ENCODE measurements at places on chromosomes 5 and 9.
A peak's percentile ranks its signal among the peaks of the same experiment; 100 is the strongest.

DNA sequence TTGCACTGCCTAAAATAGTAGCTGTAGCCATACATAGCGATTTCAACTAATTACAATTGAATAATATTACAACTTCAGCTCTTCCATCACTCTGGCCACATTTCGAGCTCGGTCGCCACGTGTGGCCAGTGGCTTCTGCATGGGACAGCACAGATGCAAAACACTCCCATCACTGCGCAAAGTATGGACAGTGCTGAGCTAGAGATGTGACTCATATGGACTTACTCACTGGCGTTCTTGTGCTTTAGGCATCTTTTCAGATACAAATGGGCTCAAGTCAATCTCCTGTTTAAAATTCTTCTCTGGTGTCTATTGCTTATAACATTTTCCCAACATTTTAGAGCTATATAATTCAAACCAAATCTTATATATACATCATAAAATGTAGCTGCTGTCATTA lies 222.7 kb downstream of the ELAVL2 start:
- DNase-seq = no peak

DNA sequence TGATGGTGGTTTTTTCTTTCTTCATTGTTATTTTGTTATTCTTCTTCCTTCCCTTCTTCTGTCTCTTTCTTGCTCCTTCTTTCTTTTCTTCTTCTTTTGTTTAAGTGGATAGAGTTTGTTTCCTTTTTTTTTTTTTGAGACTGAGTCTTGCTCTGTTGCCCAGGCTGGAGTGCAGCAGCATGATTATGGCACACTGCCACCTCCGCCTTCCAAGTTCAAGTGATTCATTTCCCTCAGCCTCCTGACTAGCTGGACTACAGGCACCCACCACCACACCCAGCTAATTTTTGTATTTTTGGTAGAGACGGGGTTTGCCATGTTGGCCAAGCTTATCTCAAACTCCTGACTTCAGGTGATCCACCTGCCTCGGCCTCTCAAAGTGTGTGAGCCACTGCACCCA lies 40.3 kb downstream of the JAK2 start:
- DNase-seq = no peak

- DNase-seq = no peak
These were observed 139.4 kb downstream of the GNAQ start for GRCh38 chr9:77892171-77892570.

DNA sequence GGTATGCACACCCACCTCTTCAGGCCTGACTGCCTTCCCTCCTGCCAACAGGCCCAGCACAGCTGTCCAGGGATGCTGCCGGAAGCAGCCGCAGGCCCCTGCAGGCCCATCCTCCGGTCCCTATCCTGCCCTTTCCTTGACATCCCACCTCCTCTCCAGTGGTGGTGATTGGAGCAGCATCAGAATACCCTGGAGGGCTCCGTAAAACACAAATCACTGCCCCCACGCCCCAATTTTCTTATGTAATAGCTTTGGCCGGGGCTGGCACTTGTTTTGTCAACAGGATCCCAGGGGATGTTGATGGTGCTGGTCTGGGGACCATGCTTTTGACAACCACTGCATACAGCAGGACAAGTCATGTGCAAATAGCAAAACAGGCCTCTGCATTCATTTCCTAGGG lies 274.5 kb downstream of the GADD45G start:
- DNase-seq = no peak

- DNase-seq = no peak
These were observed 694 bp upstream of the PLAA start for GRCh38 chr9:26947736-26948135.

DNA sequence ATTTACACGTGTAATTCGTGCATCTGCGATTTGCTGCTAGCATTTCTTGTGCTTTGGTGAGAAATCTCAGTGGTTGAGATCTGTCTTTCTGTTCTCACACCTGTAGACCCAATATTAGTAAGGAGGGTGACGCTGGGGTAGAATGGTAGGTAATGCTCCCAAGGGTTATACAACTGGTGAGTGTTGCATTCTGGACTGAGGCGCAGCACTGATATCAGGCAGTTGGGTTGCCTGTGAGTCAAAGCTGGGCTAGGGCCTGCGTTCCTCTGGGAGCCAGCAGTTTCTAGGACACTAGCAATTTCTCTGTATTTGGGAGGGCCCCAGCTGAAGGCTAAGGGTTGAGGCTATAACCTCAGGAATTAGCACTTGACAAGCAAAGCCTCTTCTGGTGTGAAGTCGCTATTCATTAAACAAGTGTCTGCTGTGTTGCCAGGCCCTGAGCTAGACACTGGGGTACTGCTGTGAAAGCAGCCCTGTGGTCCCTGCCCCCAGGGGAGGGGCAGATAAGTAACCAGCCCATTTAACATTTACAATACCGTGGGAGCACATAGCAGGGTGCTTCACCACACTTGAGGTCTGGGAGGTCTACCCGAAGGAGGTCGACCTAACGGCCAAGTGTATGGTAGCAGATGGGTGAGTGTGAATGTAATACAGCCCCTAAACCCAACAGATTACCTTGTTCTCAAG lies 28.7 kb downstream of the LARP1 start:
- no peak for DNase-seq

GRCh38 chr5:77832938-77833337 lies 56.8 kb upstream of the TBCA start:
- DNase-seq = no peak

DNA sequence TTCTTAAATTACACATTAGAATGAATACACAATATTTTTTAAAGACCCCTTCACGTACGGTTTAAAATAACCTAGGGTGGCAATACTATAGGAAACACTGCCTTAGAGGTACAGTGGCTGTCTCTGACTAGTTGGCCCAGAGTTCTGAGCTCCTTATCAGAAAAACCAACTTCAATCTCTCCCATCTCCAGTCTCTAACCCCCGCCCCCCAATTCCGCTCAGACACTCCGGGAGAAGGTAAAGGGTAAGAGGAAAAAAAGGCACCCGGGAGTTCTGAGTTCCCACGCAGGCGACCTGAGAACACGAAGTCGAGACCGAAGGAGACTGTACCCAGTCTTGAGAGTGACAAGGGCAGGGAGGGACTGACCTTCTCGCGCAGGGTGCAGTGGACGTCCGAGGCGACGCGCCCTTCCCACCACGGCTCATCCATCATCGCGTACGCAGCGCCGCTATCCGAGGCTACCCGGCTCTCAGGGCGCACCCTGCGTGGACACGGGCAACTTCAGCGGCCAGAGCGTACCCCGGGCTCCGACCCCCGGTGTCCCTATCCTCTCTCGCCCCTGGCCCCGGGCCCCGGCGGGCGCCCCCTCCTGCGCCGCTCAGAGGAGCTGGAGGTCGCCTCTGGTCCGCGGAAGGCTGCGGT lies 752 bp downstream of the CCNJL start:
- peak; percentile 43 for DNase-seq

- DNase-seq = no peak
These were observed 87.8 kb upstream of the SLC30A5 start for GRCh38 chr5:69006030-69006429.

- no peak for DNase-seq
These were observed 283.1 kb upstream of the ADAMTSL1 start for GRCh38 chr9:18190671-18191374.

GRCh38 chr9:86978922-86979474 lies 31.7 kb upstream of the GAS1 start:
- DNase-seq = no peak

DNA sequence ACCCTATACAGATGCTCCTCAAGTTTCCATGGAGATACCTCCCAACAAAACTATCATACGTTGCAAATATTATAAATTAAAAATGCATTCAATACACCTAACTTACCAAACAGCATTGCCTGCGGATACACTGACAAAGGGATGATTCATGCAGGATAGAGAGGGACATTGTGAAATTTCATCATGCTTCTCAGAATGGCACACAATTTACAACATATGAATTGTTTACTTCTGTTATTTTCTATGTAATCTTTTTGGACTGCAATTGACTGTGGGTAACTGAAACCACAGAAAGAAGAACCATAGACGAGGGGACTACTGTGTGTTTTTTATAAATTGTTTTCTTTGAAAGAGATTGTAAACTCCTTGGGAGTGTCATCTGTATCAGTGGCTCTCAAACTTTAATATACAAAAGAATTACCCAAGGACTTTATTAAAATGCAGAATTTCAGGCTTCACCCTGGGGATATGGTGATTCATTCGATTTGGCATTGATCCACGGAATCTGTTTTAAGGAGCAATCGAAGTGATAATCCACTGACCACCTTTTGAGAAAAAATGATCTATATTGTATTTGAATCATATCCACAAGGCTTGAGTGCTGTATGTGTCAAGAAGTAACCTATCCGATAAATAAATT lies 146.4 kb downstream of the SGCD start:
- no peak for DNase-seq

GRCh38 chr5:42641336-42642005 lies 115.1 kb upstream of the CCDC152 start:
- no peak for DNase-seq
